ENCODE measurements at places on chromosomes 7 and 10.
A peak's percentile ranks its signal among the peaks of the same experiment; 100 is the strongest.

DNA sequence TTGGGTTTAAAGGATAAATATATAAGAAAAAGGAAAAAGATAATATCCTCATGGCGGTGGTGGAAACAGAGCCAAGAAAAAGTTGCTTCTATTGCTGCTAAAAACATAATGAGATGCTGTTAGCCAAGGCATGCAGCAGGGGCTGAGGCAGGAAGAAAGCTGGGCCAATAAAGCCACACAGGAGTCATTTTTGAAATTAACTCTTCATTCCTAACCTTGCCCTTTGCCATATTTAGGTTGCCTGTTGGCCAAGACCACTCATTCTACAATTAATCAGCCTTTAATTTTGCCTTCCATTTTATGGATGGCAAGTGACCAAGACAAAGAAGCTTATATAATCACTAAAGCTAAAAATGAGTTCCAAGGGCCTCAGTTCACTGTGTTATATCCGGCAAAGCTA is 58.2 kb downstream of the ARMH3 start:
- DNase-seq = no peak

GRCh38 chr7:124996778-124997177 is 67.2 kb upstream of the POT1 start:
- DNase-seq = no peak

- no peak for DNase-seq
Measured at GRCh38 chr7:39017369-39017915, 39.7 kb downstream of the POU6F2 start.

GRCh38 chr7:35599061-35599460 is 95.9 kb downstream of the HERPUD2 start:
- DNase-seq = no peak

GRCh38 chr7:130943336-130943901 is 209.4 kb upstream of the KLF14 start:
- no peak for DNase-seq

- DNase-seq = no peak
Measured at GRCh38 chr7:46746695-46747687, 825.9 kb upstream of the IGFBP3 start.

DNA sequence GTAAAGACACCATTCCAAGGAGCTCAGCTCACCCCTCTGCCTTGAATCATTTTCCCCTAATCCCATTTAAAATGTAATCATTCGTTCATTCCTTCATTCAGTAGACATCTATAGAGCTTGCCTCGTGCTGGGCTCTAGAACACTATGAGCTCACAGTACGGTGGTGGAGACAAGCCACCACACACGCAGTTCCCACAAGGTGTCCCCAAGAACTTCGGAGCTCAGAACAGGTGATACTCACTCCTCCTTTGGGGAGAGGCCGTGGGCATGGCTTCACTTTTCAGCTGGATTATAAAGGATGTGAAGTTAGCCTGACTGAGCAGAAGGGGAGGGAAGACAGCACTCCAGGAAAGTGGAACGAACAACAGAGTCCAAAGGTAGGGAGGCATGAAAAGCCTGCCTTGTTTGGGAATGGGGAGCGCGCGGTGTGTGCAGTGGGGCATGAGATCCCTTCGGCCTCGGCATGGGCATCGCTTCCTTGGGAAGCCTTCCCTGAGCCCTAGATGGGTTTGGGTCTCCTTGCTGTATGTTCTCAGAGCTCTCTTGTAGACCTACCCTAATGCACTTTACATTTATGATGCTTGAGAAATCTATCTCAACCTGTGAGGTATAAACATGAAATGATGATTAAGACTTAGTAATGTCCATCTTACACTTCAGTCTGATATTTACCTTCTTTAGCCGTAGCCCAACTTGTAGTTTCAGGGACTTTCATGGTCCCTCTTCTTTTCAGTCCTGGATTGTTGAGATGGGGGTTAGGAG is 809 bp upstream of the OGA start:
- DNase-seq = peak; percentile 50

DNA sequence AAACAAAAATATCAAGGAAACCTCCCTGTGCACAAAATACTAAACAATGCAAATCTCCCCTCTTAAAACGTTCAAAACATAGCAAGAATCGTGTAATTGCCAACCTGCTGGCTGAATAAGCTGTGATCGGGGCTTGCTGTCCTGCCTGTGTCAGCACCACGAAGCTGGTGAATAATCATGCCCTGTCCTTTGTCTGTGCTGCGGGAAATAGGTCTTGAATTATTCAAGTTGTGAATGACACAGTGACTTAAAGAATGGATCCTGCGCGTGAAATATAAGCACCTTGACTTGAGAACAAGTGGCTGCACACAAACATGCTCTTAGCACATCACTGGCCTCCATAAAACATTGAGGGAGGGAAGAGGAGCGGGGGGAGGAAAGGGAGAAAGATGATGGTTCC is 130.2 kb downstream of the OAT start:
- DNase-seq = peak; percentile 6

GRCh38 chr7:40059057-40059456 is 75.4 kb downstream of the MPLKIP start:
- no peak for DNase-seq

DNA sequence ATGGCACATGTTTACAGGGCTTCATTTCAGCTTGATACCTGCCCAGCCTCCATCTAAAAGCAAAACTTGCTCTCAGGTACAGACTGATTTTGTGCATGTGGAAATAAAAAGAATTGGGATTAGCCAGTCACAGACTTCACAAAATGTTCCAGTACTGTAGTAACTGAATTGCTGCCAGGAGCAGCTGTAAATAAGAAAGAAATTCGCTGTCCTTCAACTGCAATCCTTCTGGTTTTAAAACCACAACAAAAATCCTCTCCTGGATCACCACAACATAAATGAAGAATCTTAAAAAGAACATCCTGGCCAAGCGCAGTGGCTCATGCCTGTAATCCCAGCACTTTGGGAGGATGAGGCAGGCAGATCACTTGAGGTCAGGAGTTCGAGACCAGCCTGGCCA is 3.9 kb upstream of the MIOS start:
- DNase-seq = no peak

DNA sequence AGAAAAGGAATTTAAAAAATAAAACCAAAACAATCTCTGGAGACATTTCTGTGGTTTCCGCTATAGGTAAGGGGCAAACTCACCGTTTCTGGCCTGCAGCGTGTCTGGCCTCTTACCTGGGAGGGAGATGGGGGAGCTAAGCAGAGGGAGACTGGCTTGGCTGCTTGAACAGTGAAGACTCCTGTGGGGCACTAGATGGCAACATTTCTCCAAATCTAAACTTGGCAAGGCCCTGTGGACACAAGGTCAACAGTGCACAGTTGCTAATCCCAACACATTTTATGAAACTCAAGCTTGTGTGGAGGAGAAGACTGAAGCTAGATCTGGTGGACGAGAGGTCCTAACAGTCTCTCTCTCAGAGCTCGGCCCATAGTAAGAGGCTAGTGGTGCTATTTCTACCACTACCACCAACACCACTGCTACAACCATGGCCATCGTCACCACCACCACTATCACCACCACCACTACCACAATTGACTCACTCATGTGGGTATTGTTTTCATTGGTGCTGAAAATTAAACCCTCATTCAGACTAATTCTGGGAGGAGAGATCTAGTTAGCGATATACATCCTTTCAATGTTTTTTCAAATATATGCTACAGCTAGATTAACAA is 28.4 kb upstream of the CDHR3 start:
- DNase-seq = no peak

GRCh38 chr7:117944886-117945285 is 71.6 kb upstream of the CTTNBP2 start:
- no peak for DNase-seq

DNA sequence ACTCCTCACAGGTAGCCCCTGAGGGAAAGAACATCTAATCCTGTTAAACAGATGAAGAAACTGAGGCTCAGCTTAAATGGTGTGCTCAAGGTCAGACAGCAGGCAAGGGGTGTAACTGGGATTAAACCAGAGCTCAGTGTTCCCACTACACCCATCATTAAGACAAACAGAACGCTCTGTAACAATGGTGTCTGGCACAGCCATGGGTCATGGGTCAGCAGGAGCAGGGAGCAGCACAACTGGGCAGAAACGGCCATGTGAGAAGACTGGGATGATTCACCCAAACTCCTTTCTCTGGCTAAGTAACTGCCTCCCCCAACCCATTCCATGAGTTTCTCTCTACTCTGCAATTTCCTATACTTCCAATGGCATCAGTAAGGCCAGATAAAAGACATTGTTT is 85.5 kb upstream of the PDE1C start:
- no peak for DNase-seq

- no peak for DNase-seq
Measured at GRCh38 chr7:24894429-24895221, 85.4 kb downstream of the OSBPL3 start.

GRCh38 chr7:32218741-32219288 is 148.6 kb upstream of the PDE1C start:
- no peak for DNase-seq

DNA sequence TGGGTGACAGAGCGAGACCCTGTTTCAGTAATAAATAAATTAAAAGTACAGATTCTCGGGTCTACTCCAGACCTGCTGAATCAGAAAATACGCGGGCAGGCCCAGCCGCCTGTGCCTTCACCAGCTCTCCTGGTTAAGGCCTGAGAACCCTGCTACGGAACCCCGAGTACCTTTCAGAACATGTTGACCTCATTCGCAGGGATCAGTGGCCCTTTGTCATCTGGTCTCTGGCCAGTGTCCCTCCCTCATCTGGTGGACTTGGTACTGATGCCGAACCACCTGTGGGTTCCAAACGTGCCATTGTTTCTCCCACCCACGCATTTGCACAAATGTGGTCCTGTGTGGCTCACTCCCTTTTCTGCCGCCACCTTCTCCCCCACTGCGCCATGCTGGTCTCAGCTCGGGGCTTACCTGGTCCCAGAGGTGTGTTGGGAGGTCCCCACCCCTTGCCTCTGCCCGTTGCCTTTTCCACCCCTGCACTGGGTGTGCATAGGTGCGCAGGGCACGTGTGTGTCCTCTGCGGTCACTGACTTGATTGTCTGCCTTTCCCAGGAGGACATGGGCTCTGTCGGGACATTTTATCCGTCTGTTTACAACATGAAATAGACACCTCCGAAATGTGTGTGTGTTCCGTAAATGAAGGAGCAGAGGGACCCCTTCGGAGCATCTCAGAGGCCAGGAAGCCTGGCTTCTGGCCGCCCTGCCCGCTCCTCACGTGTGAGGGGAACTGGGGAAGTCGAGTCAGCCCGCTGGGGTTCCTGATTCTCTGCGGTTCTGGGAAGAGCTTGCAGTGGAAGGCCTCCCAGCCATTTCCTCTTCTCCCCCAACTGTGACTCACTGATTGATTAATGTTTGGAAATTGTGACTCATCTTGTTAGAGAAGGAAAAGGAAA is 135.2 kb downstream of the CUX1 start:
- DNase-seq = no peak

DNA sequence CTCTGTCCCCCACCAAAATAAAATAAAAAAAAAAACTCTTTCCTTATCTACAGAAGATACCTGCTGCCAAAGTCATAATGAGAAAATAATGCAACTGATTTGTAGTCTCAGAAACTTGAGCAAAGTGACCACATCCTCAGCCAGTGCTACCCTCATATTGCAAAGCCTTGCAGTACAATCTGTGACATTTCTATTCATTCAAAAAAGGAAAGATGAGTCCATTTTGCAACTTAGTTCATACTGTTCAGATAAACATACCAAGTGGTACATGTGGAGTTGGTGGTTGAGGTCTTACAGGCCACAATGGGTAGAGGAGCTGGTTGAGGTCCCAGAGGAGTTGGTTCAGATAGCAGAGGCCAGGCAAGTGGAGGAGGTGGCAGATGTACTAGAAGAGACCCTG is 6.5 kb upstream of the EIF5AL1 start:
- no peak for DNase-seq

- DNase-seq = no peak
Measured at GRCh38 chr10:75772153-75772887, 340.9 kb downstream of the LRMDA start.

GRCh38 chr7:27941522-27941921 is 201.6 kb downstream of the TAX1BP1 start:
- DNase-seq = no peak

DNA sequence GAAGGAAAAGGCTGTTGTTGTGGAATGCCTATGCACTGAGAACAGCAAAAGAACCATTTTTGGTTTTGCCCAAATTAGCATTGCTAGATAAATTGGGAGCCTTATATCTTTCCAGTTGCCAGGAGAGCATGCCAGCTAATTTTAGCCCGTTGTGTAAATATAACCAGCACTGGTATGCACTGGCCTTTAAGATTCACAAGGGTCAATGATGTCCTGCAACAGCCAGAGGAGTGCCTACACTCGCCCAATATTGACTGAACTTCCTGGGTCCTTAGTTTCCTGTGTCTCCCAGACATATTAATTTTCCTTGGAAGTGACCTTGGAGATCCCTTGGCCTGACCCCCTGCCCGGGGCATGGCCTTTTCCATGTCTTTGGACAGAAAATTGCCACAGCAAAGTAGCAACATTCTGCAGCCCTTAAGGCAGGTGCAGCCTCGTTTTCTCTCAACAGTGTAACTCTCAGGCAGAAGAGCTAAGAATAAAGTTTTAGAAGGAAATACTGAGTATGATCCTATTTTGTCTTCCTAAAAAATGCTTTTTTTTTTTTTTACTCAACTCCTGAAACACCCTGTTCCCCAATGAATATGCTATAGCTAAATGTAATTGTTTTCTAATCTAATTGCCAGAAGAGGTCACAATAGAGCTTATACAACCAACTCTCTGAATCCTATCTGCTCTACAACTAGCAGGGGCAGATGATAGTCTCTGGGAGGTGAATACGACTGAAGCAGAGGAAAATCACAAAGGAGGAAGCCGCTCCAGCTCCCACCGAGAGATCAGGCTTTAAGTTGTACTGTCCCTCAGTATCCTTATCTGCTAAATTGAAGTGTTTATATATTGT is 131.9 kb upstream of the PCGF5 start:
- no peak for DNase-seq

DNA sequence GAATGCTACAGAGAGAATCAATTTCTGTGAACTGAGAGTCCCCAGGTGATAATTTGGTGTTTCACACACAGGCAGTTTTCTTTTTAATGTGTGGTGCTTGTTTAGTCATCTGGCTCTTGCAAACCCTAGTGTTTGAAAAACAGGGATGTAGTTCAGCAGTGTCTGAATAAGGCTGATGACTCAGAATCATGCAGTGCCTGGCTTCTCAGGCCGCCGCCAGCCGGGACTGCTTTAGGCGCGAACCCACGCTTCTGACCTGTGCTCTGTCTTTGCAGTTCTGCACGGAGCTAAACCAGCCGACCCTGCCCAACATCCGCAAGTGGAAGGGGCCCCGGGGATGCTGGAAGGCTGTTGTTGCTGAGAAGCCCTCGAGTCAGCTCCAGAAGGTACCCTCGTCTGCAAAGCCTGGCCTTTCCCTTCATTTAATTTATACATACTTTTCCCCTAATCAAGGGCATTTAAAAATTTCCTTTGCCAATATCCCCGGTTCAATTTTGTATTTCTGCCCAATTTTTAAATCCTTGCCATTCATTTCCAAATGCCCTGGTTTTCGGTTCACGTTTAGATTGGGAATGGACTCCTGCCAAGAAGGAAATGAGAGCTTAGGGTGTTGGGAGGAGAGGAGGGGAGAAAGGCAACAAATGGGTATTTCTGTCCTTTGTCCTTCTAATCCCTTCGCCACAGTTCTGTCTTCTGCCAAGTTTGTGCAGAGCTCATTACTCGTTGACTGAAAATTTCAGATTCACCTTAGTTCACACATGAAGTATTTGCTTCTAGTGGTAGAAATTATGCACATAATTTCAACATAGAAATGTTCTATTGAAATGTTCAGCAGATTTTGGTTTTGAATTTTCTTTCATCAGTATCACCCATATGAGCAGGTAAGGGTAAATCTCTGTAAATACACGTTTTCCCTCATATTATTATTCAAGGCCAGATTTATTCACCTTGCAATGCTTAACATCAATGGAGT is 108.5 kb upstream of the ANLN start:
- DNase-seq = no peak

- DNase-seq = no peak
Measured at GRCh38 chr7:128427289-128427891, 17.6 kb upstream of the IMPDH1 start.

- no peak for DNase-seq
Measured at GRCh38 chr7:152664636-152665035, 11.3 kb downstream of the XRCC2 start.

Measured in mesothelial cell of epicardium (in vitro differentiated cells).